Activated naive CD8-positive, alpha-beta T cell treated with anti-CD3 and anti-CD28 coated beads, Interleukin-2, amount 10 ng/mL, durations not matched to agents 7 days and 5 days (primary cell): ENCODE measurements at places on chromosomes 3 and 15. TPM values are rescaled to one million over a fixed set of nuclear protein-coding genes. Genes with fewer than 3 reads are reported as not detected.

The LHFPL4 gene
- not detected for total RNA-seq

The NPHP3 gene
- total RNA-seq, result 31.5 TPM

GRCh38 chr15:35136321-35137189, 51.5 kb upstream of the NANOGP8 start:
- no peak for DNase-seq

DNA sequence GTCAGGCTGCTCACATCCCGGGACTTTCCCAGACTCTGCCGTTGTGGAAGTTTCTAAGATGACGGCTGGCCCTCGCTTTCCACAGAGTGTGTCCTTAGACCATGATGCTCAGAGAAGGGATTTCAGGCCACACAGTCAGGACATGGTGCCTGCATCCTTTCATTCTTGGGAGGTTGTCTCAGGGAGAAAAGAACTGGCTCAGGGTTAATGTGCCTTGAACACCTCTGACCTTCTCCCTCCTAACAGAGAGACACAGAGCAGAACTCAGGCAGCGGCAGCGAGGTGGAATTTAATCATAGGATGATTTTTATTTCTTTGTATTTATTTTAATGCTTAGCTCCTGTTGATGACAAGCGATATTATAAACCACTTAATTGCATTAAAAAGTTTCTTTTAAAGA, 96.9 kb upstream of the ATP2B2 start:
- no peak for DNase-seq

DNA sequence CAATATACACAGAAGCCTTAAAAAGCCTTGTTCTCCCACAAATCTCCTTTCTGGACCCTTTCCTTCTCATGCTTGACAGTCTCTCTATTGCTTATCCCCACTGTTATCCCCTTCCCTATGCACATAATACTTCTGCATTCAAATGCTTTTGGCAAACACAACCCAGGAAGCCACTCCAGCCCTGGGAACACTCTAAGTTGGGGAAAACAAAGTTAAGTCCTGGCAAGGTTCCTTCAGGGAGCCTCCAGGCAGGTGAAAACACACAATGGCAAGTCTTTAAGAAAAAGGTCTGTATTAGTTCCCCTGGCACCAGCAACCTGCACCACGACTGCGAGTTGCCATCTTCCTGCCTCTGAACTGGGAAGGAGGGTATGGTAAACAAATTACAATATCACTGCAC, 19.7 kb upstream of the GANC start:
- no peak for DNase-seq

DNA sequence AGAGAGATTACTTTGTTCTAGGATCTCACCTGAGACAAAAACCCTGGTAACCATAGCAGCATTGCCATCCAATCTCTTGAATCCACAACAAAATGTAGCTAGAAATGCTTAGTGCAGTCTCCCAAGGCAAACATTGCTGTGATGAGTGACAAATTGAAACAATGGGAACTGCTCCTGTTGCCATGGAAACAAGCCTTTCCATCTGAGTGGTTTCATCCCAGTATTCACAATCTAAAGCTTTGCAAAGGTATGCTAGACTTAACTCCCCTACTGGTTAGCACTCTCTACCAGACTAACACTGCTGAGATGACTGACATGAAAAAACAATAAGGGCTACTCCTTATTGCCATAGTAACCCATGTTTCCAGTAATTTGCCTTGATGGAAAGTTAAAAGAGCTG, 172.6 kb upstream of the CNTN3 start:
- no peak for DNase-seq
